ENCODE measurements at places on chromosomes 2 and 18.

- DNase-seq = peak; percentile 4
These were observed 86.2 kb upstream of the COL5A2 start for GRCh38 chr2:189265696-189266320.

- no peak for DNase-seq
These were observed 10.5 kb downstream of the CCDC88A start for GRCh38 chr2:55408918-55409868.

- DNase-seq = no peak
These were observed 111.3 kb downstream of the PLCL1 start for GRCh38 chr2:197915548-197916265.

- DNase-seq = peak; percentile 88
These were observed 4.4 kb upstream of the ATP8B1 start for GRCh38 chr18:57807336-57808117.

- no peak for DNase-seq
These were observed 119.5 kb downstream of the CCDC148 start for GRCh38 chr2:158337018-158337417.

DNA sequence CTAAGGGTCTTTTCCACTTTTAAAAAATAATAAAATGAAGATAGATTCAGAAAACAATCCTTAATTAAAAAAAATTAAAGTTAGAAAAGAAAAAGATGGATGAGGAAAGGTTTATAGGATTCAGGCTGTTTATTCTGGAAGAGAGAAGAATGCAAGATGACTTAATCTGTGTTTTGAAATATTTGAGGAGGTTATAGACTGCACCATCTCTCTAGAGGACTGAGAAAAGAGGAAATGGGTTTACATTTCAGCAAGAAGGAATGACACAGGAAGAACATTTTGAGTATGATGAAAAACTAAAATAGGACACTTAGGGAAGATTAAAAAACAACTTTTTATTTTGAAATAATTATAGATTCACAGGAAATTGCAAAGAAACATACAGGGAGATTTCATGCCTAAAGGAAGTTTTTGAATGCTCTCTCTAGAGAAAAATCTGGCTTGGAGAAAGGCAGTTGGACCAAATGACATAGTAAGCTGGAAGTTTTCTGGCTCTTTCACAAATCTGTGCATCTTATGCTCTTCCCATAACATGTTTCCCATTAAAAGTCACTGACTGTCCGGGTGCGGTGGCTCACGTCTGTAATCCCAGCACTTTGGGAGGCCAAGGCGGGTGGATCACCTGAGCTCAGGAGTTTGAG lies 75.0 kb downstream of the CERS6 start:
- DNase-seq = no peak

- DNase-seq = no peak
These were observed 93.3 kb upstream of the PAPOLG start for GRCh38 chr2:60662781-60663180.

GRCh38 chr2:23498943-23499342 lies 114.0 kb downstream of the KLHL29 start:
- peak; percentile 20 for DNase-seq

GRCh38 chr2:128444121-128444771 lies 125.6 kb upstream of the HS6ST1 start:
- DNase-seq = no peak

GRCh38 chr2:105604938-105605337 lies 139.8 kb upstream of the NCK2 start:
- no peak for DNase-seq
